Mesenteric fat pad (tissue), 1 donor: ENCODE measurements at places on chromosomes 1 and 21.

DNA sequence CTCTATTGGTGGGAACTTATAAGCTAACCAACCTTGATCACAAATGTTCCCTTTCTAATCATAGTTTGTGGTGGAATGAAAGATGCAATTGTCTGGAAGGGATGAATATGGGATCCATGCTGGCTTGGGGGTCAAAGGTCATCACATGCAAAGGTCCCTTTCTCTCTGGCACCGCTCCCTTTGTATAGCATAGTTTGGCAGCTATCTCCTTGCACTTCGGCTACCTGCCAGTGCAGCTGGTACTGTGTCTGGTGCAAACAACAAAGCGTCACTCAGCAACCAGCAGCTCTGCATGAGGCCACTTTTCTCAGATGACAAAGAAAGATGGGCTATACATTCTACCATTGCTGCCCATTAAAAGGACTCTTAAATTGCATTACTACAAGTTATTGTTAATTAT lies 188.2 kb upstream of the NFIA start:
- no peak for DNase-seq

DNA sequence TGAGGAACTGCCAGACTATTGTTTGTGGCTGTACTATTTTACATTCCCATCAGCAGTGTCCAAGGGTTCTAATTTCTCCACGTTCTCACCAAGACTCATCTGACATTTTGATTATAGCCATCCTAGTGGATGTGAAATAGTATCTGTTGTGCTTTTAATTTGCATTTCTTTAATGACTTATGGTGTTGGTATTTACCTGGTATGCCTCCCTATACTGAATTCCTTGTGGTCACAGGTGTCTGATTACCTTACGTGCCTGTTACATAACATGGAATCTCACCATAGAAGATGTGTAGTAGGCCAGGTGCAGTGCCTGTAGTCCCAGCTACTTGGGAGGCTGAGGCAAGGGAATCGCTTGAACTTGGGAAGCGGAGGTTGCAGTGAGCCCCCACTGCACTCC lies 13.5 kb downstream of the ZYG11A start:
- no peak for DNase-seq

DNA sequence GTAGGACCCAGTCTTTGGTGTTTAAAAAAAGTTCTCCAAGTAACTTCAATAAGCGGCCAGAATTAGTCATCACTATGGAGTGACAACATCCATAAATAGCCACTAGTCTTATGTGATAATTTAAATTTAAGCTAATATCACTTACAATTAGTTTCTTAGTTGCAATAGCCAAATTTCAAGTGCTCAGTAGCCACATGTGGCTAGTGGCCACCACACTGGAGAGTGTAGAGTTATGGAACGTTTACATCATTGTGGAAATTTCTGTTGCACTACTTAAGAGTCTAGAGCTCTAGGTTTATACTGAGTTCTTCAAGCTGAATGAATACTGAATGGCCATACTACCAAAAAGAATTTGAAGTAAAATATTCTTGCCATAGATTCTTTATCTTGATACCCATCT lies 121.1 kb downstream of the RUNX1 start:
- no peak for DNase-seq

DNA sequence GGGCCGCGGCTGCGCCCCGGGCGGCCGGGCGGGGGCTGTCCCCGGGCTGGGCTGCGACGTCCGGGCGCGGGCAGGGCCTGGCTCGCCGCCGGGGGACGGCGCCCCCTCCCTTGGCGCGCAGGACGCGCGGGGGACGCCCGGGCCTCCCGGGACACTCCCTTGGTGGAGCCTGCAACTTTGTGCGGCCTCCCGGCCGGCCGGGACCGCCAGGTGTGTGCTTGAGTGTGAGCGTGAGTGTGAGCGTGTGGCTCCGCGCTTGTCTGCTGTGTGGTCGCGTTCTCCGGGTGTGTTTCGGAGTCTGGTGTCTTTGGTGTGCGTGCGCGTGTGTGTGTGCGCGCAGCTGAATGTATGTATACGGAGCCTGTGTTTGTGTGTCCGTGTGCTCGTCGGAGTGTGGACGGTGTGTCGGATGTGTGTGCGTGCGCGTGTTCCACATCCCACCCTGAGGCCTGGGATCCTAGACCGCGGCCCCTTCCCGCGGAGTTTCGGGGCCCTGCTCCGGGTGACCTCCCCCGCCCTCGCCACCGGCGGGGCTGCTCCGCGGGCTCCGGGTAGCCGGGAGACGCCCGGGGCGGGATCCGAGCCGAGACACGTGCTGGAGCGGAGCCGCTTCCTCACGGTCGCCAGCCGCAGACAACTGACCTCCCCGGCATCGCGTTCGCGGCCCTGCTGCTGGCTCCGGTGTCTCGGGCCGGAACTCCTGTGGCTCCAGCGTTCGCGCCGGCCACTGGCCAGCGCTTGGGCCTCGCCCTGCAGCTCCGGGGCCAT lies 1.7 kb downstream of the PTPRU start:
- no peak for DNase-seq

DNA sequence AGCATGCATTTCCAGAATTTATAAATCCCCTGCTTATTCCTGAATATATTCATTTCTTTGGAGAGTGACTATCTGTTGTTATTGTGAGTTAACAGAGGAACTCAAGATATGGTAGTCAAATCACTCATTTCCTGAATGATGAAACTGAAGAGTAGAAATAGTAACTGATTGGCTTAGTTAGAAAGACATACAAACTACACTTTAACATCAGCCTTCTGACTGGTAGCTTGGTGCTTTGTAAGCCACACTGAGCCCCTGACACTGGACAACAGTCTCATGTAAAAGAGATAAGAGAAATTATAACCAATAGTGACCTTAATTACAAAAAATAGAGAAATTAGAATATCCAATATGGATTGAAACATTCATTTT lies 4.8 kb downstream of the GBP7 start:
- no peak for DNase-seq

DNA sequence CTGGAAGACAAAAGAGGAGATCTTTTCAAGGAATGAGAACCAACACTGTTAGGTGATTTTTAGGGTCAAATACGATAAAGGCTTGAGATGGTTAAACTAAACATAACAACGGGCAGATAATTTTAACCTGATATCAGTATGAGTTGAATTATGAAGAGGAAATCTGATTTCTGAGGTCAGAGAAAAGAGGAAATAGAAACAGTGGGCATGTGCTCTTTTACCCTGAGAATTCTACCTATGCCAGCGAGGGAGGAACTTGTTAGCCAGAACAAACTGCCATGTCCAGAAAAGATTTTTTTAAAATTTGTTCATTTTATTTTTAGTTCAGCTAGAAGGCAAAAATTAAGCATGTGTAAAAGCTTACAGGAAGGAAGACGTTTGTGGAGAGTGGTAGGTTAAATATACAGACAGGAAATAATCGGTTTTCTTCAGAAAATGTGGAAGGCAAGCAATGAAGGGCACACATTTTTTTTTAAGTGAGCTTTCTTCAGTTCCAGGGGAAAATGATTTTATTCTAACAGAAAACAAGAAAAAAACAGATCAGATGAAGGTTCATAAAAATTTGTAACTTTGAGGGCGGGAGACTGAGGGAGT lies 1745.3 kb downstream of the MRPL39 start:
- no peak for DNase-seq

DNA sequence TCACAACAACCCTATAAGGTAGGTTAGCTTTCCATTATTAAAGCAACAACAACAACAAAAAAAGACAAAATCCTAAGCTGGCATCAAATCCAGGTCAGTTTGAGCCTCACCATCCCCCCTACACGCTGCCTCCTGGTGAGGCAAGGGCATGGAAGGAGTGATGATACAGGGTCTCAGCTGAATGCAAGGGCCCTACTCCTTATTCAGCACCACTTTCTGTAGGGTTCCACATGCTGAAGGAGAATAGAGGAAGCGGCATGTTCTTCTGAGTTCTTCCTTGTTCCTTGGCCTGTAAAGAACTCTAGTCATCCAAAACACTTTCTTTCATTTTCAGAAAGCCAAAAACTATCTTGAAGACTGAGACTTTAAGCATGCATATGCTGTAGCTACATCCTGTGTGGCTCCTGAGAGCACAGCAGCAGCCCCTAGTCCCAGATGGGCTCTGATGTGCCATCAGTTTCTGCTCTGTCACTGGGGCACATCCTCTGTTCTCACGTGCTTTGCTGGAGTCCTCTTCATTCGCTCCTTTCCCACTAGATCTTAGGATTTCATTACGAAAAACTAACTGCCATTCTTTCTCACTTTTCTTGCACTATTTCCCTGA lies 6.2 kb downstream of the ILDR2 start:
- DNase-seq, result no peak

DNA sequence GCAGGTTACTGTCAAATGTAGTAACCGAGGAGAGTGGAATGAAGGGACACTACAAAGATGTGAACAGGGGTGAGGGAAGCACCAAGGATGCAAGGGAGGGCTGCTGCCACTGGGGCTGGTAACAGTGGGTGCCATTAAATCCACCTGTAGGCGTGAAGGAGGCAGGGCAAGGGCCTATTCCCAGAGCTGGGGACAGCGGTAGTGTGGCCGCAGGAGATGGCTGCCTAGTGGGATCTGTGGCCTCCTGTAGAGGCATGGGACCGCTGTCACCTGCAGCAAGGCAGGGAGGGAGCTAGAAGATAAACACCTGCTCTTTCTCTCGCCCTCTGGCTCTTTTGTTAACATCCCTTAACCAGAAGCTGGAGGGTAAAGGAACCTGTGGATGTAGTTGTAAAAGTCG lies 80.5 kb upstream of the CNIH3 start:
- DNase-seq, result no peak

DNA sequence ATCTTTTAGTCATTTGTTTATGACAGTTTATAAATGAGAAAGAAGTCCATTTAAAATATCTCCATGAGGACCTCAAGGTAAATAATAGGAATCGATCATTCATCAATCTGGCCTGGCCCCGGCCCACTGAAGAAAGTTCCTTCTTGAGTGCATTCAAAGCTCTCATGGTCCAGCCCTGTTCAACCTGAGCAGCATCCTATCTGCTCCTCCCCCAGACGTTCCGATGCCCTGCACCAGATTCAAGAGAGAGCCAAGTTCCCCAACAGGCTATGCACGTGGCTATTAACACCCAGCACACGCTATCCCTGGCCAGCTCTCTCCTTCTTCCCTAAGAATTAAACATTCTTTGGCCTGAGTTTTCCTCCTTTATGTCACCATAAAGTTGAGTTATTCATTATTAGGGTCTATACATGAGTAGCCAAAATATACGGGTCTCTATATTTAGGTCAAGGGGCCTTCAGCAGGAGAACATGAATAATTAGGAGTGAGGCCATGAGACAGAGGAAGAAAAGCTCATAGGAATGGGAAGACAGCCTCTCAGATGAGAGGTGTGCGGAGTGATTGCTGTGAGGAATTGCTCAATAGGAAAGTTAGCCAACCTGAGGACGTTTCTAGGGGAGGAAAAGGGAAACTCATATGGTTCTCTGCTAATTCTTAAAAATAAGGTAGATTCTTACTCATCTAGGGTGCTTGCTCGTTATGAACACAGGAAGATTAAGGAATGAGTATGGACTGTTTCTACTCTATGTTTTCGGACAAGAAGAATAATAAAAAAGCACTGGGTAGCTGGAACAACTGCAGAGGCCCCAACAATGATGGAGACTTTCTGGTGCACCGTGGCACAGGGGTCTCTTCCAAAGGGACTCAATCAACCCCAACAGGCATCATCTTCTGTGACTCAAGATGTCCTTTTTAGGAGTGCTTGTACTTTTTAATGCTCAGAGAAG lies 23.6 kb downstream of the RUNX1 start:
- no peak for DNase-seq

DNA sequence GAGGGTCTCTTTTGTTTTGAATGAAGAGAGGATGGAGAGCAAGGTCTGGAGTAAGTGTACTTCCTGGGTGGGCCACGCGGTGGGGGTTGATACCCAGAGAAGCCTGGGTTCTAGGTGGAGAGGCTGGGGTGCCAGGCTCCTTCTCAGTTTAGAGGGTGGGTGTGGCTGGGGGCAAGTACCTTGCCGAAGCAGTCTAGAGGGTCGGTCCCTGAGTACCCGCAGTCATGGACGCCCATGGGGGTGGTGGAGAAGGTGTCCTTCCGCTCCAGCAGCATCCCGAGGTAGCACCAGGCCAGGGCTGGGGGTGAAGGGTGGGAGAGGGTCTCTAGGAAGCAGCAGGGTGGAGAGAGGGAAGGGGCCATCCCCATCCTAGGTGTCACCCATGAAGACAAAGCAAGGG lies 14.3 kb downstream of the TTC22 start:
- DNase-seq, result no peak

DNA sequence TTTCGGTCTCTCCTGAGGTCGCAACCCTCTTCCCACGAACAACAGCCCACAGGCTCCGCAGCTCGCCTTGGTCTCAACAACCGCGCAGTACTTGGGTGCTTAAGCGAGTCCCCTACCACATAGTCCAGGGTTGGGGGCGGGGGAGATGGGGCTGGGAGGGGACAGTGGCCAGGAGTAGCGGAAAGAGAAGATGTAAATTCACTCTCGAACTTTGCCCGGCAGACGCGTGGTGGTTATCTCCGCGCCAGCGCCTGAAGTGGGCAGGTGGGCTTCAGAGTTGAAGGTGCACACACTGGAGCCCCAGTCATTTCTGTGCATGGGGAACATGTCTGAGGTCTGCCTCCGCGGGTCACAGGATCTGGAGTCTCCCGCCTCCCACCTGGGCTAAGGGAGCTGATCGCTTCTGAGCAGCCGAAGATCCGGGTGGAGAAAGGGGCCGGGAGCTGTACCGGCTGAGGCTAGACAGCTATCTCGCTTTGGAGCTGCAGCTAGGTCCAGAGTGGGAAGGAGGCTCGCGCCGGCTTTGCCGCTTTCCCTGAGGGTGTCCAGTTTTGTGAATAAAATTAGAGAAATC lies 4.3 kb upstream of the FOXD2 start:
- no peak for DNase-seq

DNA sequence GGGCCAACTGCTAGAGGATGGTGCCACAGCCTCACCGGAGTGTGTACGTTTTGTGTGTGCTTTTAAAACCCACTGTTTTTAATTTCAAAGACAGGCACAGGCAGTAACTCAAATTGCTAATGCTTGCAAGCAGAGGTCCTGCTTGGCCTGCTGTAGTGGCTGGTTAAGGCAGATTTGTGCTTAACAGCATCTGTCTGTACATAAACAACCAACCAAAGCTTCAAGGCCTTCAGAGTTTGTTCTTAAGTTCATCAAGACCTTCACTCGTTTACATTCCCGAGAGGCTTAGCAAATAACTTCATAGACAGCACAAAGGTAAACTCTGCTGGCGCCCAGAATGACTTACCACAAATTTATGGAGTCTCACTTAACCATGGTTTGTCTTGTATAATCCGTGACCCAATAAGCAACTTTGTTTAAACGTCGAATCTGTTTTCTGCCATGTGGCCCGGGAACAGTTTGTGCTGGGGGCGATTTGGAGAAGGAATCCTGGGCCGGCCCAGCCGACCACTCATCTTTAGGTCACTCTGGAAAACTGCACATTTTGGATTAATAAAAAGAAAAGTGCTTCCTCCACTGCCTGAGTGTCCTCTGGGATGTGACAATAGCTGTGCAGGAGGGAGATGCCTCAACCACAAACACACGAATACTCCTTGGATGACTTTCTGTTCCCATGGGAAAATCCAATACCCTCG lies 58.1 kb downstream of the CAPZB start:
- DNase-seq, result no peak

DNA sequence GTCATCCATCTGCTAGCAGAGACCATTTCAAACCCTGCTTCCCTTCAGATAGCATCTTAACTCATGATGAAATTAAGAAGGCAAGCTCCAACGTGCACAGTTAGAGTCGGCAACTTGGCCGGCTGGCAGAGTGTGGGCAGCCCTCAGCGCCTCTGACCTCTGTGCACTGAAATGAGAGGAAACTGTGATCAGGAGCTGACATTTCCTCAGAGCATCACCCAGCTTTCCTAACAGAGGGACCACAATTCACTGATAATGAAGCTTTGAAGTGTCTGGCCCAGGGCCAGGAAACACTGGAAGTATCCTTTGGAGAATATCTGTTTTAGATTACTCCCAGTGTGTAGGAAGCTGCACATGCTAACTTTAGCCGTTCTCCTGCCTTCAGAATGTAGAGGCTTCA lies 145.0 kb upstream of the ZC3H11B start:
- DNase-seq, result no peak
